Activated T-cell treated with anti-CD3 and anti-CD28 coated beads, Interleukin-2, amount 50 U/mL, for 4 hours (primary cell): ENCODE measurements at places on chromosomes 7 and 10. TPM values are rescaled to one million over a fixed set of nuclear protein-coding genes. Genes with fewer than 3 reads are reported as not detected.

CREB5 gene
- total RNA-seq, result 0.37 TPM

ZPBP gene
- not detected for total RNA-seq

IQUB gene
- 0.08 TPM for total RNA-seq

ABLIM1 gene
- total RNA-seq, result 83.2 TPM

MMD2 gene
- total RNA-seq, result not detected

WNT2 gene
- total RNA-seq, result not detected

CD36 gene
- 0.42 TPM for total RNA-seq

FIGNL1 gene
- total RNA-seq, result 35.1 TPM

DNA sequence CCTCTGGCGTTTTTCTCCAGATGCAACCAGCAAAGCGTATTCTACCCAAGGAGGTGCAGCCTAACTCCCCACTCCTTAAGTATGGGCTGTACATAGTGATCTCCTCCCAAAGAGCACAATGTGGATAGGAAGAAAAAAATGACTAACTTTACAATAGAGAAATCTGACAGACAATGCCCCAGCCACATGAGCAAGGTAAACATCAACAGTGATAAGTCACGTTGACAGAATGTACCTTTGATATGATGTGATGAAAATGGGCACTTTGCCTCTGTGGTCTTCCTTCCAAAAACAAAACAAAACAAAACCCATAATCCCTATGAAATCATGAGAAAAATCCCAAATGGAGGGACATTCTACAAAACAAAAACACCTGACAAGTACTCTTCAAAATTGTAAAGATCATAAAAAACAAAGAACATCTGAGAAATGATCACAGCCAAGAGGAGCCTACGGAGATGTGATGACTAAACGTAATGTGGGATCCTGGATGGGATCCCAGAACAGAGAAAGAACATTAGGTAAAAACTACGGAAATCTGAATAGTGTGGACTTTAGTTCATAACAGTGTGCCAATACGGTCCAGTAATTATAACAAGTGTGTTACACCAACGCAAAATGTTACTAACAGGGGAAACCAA, 50.6 kb downstream of the ABLIM1 start:
- DNase-seq, result no peak

GRCh38 chr7:158975526-158976467, 119.4 kb downstream of the DYNC2I1 start:
- DNase-seq, result peak; percentile 25

GRCh38 chr7:74656441-74656836, 1.1 kb upstream of the GTF2I start:
- DNase-seq, result peak; percentile 57

DNA sequence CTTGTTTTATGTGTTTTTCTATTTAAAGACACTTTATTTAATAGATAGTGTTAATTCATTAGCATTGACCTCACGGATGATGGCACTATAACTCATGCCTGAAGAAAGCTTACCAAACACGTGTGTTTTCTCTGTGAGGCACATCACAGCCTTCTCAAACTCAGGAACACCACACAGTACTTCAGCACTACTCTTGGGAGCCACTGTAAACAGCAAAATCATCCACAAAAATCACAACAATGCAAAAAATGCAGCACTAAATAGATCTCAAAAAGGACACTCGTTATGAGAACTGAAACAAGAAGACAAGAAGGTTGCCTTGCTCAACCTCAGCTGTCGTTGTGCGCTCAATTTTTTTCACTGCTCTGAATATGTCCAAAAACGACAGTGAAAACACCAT, 12.0 kb upstream of the PARP12 start:
- DNase-seq, result no peak

GRCh38 chr7:133135451-133135850, 53.6 kb upstream of the CHCHD3 start:
- no peak for DNase-seq

GRCh38 chr7:45460379-45460778, 113.8 kb upstream of the ADCY1 start:
- no peak for DNase-seq

DNA sequence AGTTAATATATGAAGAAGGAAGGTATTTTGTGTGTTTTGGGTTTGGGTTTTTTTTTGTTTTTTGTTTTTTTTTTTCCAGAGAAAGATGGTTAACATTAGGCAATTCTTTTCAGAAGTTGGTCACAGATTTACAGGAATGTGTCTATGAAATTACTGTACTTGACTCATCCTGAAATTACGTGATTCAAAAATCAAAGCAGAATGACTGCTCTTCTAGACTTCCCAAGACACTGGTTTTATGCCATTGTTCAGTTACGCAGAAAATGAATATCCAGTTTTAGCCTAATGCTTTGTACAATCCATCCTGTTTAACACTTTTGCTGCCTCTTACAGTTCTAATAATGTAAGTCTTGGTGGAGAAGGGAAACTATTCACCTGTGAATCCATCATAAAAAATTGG, 39.7 kb upstream of the CELF2 start:
- no peak for DNase-seq

- no peak for DNase-seq
These were observed 57.0 kb downstream of the CC2D2B start for GRCh38 chr10:95964756-95965155.

DNA sequence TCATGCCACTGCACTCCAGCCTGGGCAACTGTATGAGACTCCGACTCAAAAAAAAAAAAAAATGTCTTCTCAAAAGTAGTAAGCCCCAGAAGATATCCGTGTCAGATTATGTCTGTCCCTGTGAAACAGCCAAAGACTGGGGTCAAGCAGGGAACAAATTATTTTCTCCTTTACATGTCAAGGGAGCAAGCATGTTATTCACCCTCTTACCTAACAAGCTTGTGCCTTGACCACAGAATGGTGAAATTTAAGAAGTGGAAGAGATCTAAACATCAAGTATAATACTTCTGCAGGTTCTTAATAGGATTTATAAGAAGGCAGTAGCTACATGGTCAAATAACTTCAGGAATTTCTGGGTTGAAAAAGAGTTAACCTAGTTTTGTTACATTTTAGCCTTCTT, 187.9 kb downstream of the ZNF365 start:
- DNase-seq, result no peak

DNA sequence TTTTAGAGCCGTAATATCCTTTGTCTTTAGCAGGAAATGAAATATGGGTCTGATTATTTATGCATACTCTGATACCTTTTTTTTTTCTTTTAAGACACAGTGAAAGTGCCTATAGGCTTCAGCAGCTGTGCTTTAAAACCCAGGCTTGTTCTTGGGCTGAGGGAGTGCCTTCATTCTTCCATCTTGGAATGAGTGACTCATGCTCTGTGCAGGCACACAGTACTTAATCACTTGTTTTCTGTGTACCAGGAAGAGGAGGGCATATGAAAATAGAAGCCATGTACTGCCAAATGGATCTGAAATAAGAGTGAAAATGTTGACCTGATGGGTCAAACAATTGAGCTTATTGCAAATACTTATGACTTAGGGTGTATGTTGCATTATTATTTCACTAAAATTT, 12.0 kb downstream of the INPP5F start:
- no peak for DNase-seq

DNA sequence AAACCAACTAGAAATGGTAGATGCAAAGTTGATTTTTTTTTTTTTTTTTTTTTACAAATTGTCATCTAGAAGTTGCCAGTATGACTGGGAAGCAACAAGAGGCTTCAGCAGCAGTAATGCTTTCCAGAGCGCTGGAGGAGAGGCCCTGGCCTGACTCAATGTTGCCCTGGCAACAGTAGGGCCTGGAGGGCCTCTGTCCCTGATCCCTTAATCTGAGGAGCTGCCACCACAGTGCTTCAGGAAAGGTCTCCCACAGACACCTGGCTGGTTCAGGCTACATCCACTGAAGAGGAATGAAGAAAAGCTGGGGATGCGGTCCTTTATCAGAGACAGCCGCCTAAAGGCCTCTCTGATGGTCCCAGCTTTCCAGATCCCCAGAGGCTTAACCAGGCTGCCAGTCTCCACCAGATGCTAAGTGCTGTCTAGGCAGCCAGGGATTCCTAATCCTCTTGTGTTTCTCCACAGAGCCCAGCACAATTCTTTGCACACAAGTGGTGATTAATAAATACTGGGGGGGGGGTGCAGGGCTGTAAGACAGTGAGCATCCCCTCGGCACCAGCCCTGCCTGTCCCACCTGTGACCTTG, 33.7 kb downstream of the ZNF777 start:
- no peak for DNase-seq

- no peak for DNase-seq
These were observed 21.0 kb upstream of the C10orf90 start for GRCh38 chr10:126691456-126691855.

DNA sequence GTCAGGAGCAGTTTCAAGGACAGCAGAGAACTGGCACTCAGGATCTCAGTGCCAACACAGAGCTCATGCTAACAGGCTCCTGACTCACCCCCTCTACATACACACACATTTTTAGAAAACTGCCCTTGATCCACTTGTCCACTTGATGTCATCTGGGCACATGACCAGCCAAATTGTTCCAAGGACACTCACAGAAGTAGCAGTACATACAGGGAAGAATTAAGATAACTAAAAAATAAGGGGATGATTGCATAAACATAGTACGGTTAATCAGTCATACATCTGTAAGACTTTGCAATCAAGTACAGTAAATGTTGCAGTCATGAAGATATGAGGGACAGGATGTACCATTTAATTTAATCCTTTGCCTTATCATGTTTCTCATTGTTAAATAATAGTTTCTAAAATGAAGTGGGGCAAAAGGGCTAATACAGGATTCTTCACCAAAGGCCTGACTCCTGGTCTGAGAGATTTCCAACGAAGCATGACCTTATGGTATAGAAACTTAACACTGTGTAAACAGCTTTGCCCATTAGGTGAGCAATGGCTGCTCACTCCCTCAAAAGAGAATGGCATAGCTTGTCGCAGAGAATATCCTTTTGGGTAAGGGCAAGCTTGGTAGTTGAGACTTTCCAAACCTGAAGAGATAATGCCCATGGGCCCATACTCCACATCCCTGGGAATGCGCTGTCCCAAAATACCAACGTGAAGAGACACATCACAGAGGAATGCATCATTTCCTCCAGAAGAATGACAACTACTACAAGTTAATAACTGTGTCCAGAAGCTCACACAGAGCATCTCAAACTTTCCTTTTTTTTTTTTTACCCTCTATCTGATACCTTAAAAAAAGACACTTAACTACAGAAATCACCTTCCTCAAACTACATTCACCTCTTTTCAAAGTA, 94.1 kb downstream of the ARMH3 start:
- DNase-seq, result no peak

GRCh38 chr10:128629111-128630096, 503.2 kb upstream of the MKI67 start:
- no peak for DNase-seq

- DNase-seq, result peak; percentile 64
These were observed 33.3 kb downstream of the SRRM3 start for GRCh38 chr7:76234931-76235441.

- no peak for DNase-seq
These were observed 57.1 kb downstream of the BPGM start for GRCh38 chr7:134703782-134704181.

- DNase-seq, result no peak
These were observed 169.5 kb downstream of the DKK1 start for GRCh38 chr10:52483587-52483986.

- no peak for DNase-seq
These were observed 17.0 kb upstream of the ORAI2 start for GRCh38 chr7:102416406-102416805.

DNA sequence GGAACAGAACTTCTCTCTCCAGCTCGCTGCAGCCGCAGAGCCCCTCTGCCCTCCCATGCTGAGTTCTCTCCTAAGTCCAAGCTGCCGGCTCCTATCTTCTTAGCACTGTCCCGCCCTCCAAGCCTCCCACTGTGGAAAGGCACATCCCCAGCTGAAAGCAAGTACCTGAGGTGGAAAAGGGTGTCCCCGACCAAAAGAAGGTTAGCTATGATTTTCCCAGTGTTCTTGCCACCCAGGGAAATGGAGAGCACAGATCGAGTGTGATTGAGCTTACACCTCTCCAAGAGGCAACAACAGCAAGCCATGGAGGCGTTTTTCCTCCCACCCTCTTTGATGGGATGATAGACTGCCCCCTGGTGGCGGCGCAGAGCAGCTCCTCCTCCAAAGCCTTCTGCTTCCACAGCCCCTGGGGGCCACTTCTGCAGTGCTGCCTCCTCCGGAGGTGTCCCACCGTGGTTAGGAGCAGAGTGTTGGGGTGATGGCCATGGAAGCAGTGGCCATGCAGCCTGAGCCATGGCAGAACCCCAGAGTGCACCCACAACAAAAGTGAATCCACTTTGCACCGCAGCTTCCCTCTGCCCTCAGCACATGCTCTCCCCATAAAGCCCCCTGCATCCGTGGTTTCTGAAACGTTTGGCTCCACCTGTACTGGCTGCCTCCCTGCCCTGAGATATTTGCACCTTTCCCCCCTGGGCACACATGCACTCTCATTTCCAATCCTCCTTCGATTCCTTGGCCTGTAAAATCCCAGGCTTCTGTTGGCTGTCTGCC, 143.1 kb upstream of the STK17A start:
- DNase-seq, result peak; percentile 46

- no peak for DNase-seq
These were observed 72.7 kb downstream of the TMEM130 start for GRCh38 chr7:98797150-98797549.

DNA sequence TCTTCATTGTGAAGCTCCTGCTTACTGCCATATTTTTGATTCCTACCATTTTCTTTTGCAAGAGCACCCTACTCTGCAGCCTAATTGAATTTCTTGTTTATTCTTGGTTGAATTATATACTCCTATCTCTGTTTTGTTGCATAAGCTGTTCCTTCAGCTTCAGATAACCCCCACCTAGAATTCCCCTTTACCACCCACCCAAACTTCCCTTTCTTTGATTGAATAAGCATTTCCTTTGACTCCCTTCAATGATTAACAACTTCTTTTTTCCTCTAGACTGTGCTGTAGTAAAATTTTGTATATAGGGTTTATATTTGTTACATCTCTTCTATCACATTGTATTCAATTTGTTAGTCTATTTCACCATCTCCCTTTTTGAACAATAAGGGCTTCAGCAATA, 168.1 kb downstream of the GPR37 start:
- DNase-seq, result no peak

DNA sequence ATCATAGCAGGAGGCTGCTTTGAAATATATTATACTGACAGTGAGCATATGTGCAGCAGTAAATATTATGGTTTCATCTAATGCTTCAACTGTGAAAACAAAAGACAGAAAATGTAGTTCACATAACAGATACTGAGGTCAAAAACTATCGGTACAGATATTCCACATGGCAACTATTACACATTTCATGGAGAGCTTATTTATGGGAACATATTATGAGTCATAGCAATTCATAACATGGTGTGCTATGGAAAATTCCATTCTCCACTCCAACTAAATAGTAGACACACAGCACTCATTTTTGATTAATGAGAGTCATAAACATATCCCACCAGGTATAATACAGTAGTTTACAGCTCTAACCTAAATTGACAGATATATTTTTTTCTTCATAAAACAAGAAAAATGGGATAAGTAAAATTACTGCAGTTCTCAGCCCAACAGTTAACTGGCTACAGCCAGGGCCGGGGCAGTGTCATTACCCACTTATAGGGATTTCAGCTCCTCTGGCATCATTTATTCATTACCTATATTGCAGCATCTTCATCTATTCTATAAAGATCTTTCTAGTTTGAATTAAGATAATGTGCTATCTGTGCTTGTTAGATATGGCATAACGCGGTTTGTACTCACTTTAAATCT, 475.6 kb upstream of the KLF6 start:
- no peak for DNase-seq
